Stimulated activated CD4-positive, alpha-beta T cell treated with anti-CD3 and anti-CD28 coated beads, Interleukin-2, amount 100 ng/mL, for 4 hours (primary cell): ENCODE measurements at places on chromosomes 5 and 9.

DNA sequence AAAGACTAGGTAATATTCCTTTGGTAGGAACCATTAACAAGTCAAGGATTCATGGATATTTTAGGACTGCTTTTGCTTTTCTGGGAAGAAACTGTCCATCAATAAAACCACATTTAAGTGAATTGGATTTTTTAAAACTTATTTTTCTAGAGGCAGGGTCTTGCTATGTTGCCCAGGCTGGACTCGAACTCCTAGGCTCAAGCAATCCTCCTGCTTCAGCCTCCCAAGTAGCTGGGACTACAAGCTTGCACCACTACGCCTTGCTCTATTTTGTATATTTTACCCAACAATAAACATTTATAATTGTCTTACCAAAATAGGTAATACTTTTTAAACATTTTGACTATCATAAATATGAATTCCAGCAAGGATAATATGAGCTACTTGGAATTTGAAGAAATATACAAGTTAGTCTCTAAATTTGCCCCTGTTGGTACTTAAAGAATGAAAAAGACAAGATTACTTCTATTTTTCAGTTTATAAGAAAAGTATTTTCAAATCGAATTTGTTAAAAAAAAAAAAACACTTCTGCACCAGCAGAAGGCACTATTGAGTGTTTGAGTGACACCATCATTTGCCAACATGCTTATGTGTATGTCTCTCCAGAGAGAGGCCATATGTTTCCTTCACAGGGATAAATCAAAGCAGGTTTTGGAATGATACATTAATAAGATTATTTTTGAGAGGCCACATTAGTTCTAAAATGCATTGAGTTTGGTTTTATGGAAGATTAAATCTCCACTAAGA, 60.0 kb upstream of the CARTPT start:
- no peak for DNase-seq

DNA sequence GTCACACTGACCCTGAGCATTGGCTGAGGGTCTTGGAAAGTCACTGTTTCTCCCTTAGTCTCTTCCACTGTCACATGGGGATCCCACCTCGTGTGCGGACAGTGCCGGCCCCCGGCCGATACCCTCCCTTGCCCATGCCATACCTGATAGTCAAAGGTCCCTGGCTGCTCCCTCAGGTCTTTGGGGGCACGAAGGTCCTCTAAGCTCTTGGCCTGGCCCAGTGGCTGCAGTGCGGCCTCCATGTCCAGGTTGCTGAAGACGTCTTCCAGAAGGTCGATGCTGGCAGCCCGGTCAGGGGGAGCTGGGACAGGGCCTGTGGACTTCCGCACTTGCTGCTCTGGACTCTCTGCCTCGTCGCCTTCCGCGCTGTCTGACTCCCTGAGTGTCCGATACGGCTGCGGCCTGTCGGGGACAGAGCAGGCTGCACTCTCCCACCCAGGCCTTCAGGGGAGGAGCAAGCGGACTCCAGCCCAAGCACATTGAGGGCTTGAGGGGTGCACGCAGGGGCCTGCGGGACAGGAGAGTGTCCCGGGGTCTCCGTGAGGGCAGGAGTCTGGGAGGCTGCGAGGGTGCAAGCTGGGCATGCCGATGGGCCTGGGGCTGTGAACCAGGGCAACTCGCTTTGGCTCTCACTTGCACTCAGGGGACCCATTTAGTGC, 27.6 kb downstream of the CRB2 start:
- DNase-seq: no peak

- DNase-seq: no peak
Observed at GRCh38 chr5:33984671-33985124, at the start of gene SLC45A2. Gene SLC45A2 (minus strand): TSS chr5:33984693. CDS start chr5:33984583, 110 bp downstream.

GRCh38 chr5:168691891-168692290, 112.7 kb upstream of the PANK3 start:
- DNase-seq: no peak

GRCh38 chr9:91705386-91705785, 244.6 kb downstream of the ROR2 start:
- DNase-seq: no peak

DNA sequence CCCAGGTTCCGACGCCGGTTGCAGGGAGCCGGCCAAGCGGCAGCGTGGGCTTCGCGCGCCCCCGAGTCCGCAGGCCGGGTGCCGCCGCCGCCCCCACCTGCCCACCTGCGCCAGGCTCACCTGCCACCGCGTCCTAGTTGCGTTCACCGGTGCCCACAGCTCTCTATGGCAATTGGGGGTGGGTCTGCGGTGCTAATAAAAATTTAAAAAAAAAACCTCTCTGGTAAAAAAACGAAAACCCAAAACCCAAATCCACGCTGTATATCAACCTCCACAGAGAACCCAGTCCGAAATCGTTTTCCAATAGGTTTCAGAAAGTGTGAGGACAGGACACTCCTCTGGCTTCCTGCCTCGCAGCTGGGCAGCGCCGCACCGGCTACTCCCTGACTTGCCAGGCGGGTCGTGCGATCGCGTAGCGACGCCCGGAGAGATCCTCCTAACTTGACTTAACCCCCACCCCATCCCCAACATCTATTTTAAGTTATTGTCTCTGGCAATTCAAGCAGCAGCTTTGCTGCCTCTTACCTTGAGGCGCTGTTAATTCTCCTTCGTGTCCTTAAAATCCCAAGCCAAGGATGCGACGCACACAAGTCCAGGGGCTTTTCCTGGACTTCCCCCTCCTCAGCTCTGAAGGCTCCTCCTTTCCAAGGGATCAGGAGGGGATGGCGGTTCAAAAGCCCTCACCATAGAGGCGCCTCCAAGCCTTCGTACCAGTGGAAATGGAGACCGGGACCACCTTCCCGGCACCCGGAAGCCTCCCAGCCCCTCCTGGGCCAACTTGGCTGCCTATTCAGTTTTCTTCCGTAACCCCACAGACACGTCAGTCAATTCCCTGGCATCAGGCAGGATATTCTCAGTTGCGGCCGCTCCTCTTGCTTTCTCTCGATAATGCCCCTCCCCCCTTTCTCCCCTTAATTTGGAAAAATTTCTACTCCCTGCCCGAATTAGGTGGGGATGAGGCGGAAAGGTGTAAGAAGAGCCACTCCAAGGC, 1639.4 kb upstream of the C9orf72 start:
- no peak for DNase-seq

DNA sequence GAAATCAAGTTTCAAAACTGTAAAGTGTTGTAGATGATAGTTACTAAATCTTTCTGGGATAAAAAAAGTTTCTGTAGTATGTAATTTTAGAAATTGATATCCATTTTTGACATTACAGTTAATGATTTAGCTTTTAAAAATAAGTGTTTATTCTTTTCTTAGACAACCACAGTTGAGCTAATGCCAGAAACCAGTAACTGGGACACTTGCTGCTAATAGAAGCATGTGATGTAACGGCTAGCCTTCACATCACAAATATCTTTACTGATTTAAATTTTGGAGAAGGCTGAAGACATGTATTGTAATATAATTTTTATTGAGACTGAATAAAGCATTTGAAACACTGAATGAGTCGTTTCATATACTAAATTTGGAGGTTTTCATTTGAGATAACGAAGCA, 18.8 kb downstream of the CSNK1G3 start:
- no peak for DNase-seq

DNA sequence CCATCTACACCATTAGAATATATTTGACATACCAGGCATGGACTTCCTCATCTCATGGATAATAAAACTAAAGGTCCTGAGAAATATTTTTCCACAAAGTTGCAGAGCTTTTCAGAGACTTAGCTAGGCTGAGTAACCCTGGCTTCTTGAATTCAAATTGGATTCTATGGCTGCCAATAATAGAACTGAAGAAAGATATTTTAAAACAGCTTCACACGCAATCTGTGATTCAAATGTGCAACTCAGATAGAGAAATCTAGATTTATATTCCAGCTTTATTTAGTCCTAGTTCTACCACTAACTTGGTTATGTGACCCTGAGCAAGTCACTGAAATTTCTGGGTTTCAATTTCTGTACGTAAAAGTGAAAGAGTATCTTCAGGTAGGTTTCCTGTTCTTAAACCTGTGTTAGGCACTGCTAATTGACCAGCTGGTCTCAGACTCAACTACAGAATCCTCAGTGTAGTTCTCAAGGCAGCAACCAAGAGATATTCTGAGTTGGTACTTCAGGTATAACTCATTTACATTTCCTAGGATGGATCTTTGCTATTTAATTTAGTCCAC, 235.3 kb downstream of the GABRB2 start:
- DNase-seq: no peak

GRCh38 chr5:134245101-134245604, 19.3 kb upstream of the PPP2CA start:
- DNase-seq: no peak

DNA sequence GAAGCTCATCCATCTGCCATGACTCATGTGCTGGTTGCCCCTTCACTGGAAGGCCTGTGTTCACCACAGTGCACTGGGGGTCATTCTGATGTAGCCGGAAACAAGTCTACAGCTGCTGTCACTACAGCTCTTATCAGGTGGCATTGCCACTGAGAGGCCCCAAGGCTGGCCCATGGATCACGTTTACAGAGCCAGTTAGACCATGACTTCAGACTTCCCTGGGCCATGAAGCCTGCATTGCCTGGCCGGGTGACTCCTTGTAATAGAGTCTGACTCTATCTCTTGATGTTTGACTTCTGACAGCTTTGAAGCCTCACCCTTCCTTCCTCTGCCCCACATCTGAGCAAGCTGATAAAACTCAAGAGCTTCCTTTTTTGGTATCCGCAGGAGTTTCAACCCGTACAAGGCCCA, 473.5 kb upstream of the DAP start:
- no peak for DNase-seq

GRCh38 chr5:132762246-132763000, 14.6 kb downstream of the SEPTIN8 start:
- DNase-seq: no peak

- DNase-seq: no peak
Observed at GRCh38 chr5:160382346-160382745, 11.9 kb upstream of the C1QTNF2 start.

DNA sequence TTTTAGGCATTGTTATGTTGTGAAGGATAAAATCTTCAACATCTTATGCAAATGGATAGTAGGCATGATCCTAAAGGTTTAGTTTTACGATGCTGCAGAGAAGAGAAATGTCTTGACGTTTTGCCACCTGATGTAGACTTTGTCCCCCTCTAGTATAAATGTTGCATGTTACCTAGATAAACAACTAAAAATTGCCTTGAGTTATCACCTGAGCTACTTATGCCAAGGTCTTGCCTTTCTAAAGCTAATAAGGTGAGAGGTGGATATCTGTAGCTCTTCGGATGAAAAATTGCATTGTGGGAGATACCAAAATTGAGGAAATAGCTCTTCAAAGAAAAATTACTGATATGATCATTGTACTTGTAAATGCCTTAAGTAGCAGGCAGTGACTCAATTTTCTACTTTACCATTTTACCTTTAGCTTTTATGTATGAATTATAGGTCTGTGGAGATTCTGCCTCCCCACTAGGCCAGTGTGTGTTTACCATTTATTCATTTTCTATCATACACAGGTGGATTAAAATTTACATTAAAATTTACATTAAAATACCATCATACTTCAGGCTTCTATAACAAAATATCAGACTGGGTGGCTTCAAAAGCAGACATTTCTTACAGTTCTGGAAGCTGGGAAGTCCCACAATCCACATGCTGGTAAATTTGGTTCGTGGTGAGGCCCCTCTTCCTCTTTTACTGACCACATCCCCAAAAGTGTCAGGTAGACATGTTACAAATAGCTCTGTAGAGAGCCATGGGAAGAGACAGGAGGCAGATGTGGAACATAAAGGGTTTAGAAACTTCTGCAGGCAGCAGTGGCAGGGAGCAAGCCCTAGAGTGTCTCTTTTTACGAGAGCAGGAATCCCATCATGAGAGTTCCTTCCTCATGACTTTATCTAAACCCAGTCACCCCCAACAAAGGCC, 100.7 kb upstream of the ERBIN start:
- DNase-seq: no peak

DNA sequence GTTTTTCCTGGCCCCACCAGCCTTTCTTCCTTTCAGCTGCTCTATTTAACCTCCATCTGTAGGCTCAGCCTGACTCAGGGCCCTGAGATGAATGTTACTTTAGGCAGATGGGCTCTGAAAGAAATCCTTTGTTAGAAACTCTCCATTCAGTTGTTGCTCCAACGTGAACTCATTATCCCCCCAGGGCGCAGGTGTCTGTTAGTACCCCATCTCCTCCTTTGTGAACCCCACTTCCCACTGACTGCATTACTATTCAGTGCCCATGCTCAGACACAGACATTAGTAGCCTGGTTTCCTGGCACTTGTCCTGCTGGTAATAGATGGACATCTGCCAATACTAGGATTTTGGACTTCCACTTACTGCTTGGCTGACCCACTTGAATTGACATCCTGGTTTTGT, 1271.6 kb downstream of the PTPRD start:
- DNase-seq: no peak
